Activated T-cell treated with anti-CD3 and anti-CD28 coated beads, Interleukin-2, amount 50 U/mL, for 72 hours (primary cell): ENCODE measurements at places on chromosomes 12 and 14. TPM values are rescaled to one million over a fixed set of nuclear protein-coding genes. Genes with fewer than 3 reads are reported as not detected.

Gene GPR162
- total RNA-seq: 0.72 TPM

DNA sequence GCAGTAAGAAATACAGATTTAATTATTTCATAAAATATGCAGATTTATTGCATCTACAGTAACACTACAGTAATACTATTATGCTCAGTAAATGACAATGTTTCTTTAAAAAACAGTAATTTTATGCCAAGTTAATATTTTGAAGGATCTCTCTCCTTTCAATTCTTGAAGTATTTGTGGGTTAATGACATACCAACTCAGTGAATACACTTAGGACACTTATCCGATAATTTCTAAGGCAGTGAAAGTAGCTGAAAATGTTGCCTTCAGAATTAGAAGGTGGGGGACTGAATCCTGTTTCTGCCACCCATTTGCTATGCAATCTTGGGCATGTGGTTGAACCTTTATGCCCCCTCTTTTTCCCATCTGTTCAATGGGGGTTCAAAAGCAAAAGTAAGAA is 24.8 kb upstream of the IFNG-AS1 start:
- no peak for DNase-seq

GRCh38 chr12:97316321-97316720 is 146.3 kb upstream of the RMST start:
- DNase-seq: no peak

DNA sequence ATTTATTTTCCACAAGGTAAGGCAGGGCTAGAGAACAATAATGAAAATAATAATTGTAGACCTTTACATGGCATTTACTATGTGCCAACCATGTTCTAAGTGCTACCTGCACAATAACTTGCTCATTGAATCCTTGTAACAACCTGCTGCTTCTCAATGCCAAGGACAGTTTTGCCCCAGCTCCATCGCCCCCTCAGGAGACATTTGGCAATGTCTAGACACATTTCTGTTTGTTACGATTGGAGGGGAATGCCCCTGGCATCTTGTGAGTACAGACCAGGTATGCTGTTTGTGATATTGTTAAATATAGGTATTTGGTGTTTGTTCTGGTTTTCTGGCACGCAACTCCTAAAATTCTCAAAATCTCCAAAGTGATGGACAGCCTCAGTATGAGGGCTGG is 8.1 kb upstream of the ATXN2 start:
- DNase-seq: no peak

Gene SLC2A14
- total RNA-seq: not detected

Gene SYNDIG1L
- not detected for total RNA-seq

DNA sequence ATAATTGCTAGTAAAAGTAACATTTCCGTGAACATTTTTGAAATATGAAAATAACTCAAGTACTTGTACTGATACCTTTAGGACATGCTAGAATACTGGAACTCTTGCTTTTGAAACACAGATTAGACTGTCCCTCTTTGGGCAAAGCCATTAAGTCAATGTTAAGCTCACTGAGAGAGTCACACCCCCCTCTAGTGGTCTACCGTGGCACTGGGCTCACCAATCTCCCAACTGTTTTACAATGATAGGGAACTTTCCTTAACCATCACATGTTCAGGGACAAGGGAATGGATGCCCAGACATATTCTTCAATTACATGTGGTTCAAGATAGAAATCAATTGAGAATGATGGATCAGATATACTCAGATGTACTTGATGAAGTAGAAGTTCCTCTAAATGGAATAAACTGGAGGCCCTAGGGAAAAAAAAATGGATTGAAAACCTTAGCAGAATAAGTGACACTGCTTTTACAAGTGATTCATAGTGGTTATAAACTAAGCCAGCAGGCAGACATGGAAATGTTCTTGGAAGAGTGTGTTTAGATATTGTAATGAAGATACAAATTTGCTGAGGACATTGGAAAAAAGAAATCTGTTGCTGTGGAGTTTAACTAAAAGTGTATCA is 17.8 kb downstream of the NANOG start:
- DNase-seq: peak; percentile 68

DNA sequence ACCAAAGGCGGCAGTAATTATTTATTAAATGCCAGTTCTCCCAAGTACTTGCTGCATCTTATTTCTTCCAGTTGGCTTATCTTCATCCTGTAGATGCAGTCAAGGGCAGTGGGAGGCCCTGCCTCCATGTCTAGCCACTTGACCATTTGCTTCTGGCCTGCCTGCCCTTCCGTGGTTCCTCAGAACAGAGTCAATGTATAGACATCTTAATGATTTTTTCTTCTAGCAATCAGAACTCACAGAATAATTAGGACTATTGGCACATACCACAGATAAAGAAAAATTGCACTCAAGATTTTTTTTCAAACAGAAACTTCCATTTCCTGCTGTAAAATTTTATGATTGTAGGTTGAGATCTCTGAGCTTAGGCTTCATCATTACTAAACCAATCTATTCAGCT is 20.9 kb downstream of the NR1H4 start:
- no peak for DNase-seq

DNA sequence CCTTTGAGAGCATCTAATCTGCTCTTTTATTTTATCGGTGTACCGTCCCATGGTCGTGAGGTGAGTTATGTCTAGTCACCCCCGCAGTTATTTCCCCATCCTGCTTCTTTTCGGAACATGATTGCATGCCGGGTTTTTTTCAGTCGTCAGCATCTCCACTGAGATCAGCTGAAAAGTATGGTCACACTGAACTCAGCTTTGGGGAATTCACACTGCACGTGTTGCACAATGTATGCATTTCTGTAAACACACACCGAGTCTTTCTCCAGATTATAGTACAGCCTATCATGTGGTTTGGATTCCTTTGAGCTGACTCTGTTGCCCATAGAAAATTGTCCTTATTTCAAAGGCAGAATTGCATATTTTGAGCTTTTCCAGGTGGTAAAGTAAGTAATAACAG is 24.6 kb downstream of the PLXNC1 start:
- DNase-seq: no peak

DNA sequence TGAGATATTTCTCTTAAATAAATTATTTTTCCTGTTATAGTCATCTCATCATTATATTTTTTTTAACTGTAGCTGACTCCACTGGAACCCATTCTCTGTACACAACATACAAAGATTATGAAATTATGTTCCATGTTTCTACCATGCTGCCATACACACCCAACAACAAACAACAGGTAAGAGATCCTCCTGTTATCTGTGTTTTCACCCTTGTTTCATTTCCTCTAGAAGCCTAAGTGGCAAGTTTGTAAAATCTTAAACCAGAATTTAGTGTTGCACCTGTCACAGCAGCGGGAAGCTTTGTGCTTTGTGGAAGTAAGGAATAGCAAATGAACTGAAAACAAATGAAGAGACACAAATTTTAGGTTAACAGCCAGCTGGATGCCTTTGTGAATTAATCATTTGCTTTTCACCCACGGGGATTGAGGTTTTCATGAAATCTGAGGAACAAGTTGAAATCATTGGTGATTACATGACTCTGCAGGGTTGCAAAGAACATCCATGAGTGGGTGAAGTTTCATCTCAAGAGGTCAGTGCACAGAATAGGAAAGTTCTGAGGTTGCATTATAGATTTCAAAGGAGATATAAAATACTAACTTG is 273.9 kb upstream of the RGS6 start:
- DNase-seq: no peak

Gene TAS2R13
- 0.53 TPM for total RNA-seq

DNA sequence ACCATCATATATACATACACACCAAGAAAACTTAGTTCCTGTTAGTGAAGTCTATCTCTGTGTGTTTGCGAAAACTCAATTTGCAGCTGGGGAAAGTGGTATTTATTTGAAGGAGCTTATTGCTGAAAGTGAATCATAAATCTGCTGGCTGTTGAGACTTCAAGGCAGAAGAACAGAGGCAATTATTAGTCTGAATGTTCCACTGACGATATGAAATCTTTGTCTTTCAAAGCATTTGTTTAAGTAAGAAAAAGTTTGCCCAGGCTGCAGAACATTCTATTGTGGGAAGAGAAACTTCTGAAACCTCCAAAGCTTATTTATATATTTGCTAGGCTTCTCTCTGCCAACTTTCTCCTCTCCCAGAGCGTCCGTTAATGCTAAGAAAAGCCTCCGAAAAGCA is 255.7 kb upstream of the TMPO start:
- no peak for DNase-seq

Gene PAX9
- total RNA-seq: not detected

GRCh38 chr12:70646850-70647249 is 9.6 kb upstream of the PTPRB start:
- DNase-seq: no peak

Gene RAN
- total RNA-seq: 1,100 TPM

GRCh38 chr12:107642240-107642639 is 43.4 kb upstream of the PWP1 start:
- DNase-seq: no peak

- DNase-seq: no peak
These were observed 33.0 kb downstream of the EMP1 start for GRCh38 chr12:13229504-13229903.

GRCh38 chr14:54807428-54807827 is 95.2 kb downstream of the GCH1 start:
- no peak for DNase-seq

GRCh38 chr14:83172363-83172762 is 1638.7 kb upstream of the SEL1L start:
- DNase-seq: no peak

Gene NANOG
- total RNA-seq: not detected

GRCh38 chr14:80636071-80636470 is 305.5 kb downstream of the CEP128 start:
- no peak for DNase-seq

Gene DACT1
- 11.3 TPM for total RNA-seq

- no peak for DNase-seq
These were observed 24.0 kb upstream of the DIO3 start for GRCh38 chr14:101537286-101537685.

Gene ANG
- total RNA-seq: 0.67 TPM

GRCh38 chr12:6201213-6201608 is 1.0 kb downstream of the CD9 start:
- DNase-seq: no peak
